ENCODE measurements at places on chromosomes 11 and 22.

- peak; percentile 47 for DNase-seq
These were observed 35.6 kb downstream of the SERPINH1 start for GRCh38 chr11:75597636-75598035.

- no peak for DNase-seq
These were observed 19.8 kb upstream of the GALNT18 start for GRCh38 chr11:11641581-11641980.

DNA sequence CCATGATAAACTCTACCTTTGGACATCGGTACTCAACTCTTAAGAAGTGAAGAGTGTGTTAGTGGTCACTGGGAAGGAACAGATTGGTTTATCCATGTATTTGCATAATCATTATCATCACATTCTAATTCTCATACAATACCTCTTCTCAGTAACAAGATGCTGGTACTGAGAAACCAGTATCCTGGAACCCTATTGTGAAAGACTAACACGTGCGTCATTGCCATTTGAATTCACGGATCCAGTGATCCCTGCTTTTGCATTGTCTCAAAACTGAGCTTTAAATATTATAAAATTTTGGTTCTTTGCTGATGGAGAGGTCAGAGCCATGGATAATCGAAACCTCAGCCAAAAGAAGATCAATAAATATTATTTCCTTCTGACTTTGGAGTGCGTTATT lies 35.2 kb downstream of the KIRREL3 start:
- DNase-seq, result no peak

- DNase-seq, result no peak
These were observed 24.7 kb downstream of the EXT2 start for GRCh38 chr11:44120169-44120568.

GRCh38 chr22:50473855-50474671 lies 772 bp downstream of the SBF1 start:
- no peak for DNase-seq

DNA sequence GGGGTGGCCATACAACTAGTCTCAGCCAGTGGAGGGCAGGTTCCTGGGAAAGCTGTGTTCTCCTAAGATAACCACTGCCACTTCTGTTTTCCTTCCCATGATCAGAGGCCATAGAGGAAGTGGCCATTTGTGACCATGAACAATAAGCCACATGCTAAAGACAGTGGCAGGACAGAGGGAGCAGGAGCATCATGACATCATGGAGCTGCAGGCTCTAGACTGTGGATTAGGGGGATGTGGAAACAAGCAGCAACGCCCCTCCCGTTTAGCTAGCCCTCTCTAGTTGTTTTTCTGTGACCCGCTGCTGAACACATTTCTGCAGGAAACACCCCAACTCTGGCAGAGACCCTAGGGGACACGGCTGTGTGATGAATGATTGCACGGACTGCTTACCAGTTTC lies 195.0 kb upstream of the NECTIN1 start:
- DNase-seq, result no peak

- no peak for DNase-seq
These were observed 2.2 kb upstream of the TUT1 start for GRCh38 chr11:62593434-62594044.

- DNase-seq, result no peak
These were observed 169.9 kb upstream of the CCDC90B start for GRCh38 chr11:83456075-83456474.

DNA sequence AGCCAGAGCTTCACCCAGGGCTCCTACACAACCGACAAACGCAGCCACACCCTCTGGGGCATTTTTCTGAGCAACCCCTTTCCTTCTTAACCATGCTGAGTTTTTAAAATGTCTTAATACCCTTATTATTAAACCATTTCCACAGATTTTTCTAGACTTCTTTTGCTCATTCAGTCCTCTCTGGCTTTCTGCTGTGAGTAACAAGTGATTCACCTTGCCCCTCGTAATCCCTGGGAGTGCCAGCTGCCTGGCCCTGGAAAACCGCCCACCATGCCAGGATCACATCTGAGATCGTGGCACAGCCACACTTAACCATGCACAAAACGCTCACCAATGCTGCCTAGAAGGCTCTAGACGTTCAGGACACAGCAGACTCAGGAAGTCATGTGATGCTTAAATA lies 25.4 kb downstream of the YPEL1 start:
- DNase-seq, result no peak

DNA sequence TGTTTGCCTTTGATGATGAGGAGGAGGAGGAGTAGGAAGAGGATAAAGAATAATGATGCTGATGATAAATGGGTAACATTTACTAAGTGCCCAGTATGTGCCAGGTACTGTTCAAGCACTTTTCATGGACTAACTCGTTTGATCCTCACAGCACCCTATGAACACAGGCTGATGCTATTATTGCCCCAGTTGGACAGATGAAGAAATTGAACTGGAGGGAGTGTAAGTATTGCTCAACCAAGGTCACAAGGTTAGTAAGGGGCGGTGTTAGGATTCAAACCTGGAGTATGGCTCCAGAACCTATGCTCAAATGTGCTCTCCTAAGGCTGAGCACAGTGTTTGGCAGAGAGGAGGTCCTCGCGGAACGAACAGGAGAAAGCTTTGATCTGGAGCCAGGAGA lies 78.6 kb downstream of the SYN3 start:
- no peak for DNase-seq

DNA sequence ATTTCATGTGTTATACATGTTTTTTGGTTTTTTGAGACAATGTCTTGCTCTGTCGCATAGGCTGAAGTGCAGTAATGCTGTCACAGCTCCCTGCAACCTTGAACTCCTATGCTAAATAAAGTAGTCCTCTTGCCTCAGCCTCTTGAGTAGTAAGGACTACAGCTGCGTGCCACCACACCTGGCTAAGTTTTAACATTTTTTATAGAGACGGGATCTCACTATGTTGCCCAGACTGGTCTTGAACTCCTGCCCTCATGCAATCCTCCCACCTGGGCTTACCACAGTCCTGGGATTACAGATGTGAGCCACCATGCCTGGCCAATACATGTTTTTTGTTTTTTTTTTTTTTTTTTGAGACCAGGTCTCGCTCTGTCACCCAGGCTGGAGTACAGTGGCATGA lies 33.9 kb downstream of the SWAP70 start:
- DNase-seq, result no peak

- no peak for DNase-seq
These were observed 14.9 kb upstream of the PPFIA1 start for GRCh38 chr11:70255477-70256116.

DNA sequence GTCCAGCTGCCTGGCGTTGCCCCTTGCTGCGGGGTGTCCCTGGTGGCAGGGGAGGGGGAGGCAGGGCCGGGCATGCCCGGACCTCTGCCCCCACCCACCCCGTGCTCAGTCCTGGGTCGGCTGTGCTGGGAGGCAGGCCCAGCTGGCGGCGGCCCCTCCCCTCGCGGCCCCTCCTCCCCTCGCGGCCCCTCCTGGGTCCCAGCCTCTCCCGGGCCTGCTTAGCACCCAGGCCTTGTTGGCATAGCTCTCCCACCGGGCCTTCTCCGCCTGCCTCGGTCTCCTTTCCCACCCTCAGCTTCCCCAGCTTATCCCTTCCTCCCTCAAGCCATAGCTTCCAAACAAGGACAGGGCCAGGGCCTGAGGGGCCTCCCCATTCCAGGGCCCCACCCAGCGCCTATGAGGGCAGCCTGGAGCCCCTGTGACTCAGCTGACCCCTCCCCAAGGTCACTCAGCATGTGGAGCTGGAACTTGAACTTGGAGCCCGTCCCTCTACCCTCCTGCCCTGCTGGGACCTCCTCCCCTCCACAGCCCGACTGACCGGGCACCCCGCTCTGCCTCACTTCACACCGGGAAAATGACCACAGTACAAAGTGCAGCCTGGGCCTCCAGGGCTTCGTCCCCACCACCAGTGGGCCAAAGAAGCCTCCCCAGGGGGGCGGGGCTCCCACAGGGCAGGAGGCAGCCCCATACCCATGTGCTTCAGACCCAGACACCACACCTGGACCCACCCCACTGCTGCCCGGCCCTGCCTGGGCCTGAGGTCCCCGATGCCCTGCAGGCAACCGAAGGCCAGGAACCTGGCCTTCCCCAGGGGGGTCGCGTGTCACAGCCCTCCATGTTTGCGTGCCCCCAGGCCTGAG lies 1.2 kb downstream of the EPS8L2 start:
- no peak for DNase-seq

DNA sequence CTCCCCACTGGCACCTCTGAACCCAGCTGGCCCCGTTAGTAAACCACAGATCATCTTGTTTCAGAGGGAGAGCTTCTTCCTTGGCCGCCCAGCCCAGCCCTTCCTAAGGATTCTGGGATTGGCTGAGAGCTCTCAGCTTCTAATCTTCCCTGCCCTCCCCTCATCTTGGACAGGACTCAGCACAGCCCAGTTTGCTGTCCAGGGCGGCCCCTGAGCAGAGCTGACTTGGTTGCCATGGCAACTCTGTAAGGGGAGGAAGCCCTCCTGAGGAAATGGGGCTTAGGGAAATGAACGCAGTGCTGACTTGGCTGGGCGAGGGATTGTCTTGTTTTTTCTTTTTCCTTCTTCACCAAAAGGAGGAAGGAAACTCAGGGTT lies 4.6 kb downstream of the APOL4 start:
- DNase-seq, result no peak

DNA sequence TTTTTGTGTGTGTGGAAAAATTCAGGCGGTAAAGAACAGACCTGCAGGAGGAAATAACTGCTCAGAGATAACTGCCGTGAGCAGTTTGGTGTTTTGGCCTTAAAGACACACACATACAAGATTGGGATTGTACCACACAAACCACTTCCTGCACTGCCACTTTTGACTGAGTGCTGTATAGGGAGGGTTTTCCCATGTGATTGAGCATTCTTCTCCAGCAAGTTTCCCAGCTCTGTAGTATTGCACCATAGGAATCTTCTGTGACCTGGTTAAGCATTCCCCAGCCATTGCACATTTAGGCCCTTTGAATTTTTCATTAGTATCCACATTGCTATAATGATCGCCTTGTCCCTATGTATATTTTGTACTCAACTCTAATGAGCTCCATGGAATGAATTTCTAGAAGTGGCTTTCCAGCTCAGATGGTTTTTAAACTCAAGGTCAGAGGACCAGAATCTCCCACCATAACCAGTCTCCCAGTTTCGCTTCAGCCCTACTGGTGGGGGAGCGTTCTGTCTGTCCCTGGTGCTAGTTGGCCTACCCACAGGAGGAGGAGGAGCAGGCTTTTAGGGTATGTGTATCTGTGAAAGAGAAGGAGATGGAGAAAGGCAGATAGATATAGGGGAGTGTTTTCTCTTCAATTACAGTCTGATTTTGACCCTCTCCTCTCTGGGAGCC lies 9.3 kb downstream of the CD82 start:
- DNase-seq, result no peak

DNA sequence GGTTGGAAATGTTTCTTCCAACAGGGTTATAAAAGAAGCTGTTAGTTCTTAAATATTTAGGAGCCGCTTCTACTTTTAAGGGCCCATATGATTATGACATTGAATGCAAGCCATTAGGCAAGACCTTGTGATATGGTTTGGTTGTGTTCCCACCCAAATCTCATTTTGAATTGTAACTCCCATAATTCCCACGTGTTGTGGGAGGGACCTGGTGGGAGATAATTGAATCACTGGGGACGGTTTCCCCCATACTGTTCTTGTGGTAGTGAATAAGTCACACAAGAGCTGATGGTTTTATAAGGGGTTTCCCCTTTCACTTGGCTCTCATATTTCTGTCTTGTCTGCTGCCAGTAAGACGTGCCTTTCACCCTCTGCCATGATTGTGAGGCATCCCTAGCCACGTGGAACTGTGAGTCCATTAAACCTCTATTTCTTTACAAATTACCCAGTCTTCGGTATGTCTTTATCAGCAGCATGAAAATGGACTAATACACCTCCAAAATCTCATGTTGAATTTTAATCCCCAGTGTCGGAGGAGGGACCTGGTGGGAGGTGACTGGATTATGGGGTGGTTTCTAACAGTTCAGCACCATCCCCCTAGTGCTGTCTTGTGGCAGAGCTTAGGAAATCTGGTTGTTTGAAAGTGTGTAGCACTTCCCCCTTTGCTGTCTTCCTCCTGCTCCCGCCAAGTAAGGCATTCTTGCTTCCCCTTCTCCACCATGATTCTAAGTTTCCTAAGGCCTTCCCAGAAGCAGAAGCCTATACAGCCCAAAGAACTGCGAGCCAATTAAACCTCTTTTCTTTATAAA lies 4.3 kb downstream of the CD59 start:
- no peak for DNase-seq

DNA sequence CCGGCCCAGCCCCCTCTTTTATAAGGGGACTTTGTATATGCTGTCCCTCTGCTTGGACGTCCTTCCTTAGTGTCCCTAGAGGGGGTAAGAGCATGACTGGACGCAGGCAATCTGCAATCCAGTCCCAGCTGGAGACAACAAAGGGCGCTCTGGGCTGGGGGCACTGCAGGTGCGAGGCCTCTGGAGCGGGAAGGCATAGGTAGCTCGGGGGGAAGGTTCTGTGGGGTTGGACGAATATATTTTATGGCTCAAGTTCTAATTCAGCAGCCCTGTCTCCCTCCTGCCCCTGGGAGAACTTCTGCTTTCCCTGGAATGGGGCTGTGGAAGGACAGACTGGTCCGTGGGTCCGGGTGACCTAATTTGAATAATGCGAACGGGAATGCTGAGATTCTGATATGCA lies 40.0 kb downstream of the KCNJ4 start:
- no peak for DNase-seq

GRCh38 chr22:50577987-50578775 lies at the start of gene CPT1B:
Gene CPT1B, minus strand, starts transcription at chr22:50578427. Its CDS starts 512 bp downstream, at chr22:50577915.
- DNase-seq, result no peak

DNA sequence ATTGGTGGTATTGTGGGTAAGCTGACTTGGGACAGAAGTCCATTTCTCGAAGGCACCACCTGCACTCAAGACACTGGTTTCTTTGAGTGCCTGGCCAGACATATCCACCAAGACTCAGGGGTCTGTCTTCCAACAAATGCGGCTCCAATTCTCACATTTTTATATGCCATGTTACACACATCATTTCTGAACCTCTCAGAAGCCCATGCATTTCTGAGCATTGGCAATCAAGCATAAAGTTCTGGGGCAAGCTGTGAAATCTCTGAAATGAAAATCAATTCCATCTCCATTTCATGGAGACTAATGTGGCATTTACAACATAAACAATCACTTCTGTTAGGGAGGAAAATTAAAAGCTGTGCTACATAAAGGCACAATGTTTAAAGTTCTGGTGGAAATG lies 243.7 kb downstream of the KIRREL3 start:
- no peak for DNase-seq

GRCh38 chr11:100961633-100962032 lies 168.0 kb downstream of the PGR start:
- DNase-seq, result no peak

Data from NCI-H510A (cell line).